ENCODE measurements at places on chromosomes 11 and 22. TPM values are rescaled to one million over a fixed set of nuclear protein-coding genes. Genes with fewer than 3 reads are reported as not detected.

DNA sequence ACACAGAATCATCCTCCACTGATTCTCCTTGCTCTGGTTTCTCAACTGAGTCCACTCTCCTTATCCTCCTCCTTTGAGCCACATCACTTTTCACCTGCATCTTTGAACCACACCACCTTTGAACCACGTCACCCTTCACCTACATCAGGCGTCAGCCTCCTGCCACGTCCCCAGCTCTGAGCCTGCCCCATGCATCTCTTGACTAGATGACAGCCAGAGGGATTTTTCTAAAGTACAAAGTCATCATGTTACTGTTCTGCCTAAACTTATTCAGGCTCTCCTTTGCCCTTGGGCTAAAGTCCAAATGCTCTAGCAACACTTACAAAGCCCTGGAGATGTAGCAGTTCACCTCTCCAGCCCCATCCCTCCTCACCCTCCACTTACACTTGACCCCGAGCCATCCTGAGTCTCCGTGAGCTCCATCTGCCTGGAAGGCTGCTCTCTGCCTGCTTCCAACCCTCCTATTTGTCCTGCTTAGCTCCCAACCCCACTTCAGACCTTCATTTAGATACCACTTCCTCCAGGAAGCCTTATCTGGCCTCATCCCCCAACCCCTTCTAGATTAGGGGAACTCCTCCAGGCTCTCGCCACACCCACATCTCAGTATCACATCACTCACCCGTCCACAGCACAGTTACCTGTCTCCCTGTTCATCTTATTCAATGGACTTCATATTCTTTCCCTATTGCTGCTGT is 3.7 kb upstream of the MS4A10 start:
- no peak for DNase-seq

GRCh38 chr11:28400331-28401100 is 292.3 kb downstream of the METTL15 start:
- no peak for DNase-seq

The KCNJ5 gene
- total RNA-seq = 1.5 TPM

The CBLIF gene
- not detected for total RNA-seq

The PRG3 gene
- not detected for total RNA-seq

DNA sequence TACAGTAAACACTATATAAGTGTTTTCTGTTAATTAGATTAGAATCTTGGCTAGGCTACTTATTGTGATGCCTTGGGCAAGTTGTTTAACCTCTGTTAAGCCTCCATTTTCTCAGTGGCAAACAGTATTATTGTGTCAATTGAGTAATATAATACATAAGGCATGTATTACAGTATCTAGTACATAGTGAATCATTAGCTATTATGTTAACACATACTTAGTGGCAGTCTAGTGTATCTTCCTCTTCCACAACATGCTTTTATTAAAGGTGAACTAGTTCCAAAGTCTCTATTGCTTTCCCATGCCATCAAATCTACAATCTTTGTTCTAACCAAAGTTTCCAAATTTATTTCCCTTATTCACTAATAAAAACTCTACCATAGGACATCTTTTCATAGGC is 200.9 kb downstream of the SOX6 start:
- no peak for DNase-seq

DNA sequence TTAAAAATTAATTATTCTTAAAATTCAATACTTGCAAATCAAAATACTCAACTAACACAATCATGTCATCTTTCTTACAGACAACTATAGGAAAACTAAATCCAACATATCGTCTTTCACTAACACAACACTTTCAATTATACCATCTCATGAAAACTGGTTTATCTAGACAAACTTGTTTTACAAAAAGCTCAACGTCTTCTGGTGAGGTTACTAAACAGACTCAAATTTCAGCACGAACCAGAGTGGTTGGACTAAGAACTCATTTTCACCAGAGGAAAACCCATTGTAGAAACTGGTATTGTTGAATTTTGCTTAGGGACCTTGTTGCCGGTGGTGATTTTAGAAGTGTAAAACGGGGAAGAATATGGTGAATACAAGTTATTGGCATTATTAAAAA is 52.2 kb downstream of the NUP98 start:
- DNase-seq = no peak

Measured in omental fat pad (tissue), 4 donors.